ENCODE measurements at places on chromosomes 13 and 19.

DNA sequence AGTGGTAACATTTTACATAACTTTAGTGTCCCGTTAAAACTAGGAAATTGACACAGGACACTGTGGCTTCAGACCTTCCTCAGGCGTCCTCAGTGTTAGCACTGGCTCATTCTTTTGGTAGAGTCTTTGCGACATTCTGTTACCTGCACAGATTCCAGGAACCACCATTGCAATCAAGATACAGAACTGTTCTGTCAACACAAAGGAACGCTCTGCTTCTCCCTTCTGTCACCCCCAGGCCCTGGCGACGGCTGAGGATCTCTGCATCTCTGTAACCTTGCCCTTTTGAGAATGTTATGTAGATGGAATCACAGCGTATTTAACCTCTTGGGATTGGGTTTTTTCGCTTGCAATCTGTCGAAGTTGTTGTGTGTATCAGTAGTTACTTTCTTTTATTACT lies 22.6 kb downstream of the KDM4B start:
- no peak for DNase-seq

- DNase-seq: no peak
Observed at GRCh38 chr13:103130681-103131210, 64.5 kb upstream of the SLC10A2 start.

GRCh38 chr13:35983206-35983605 lies 148.0 kb downstream of the DCLK1 start:
- no peak for DNase-seq

GRCh38 chr13:100298691-100299090 lies 209.8 kb downstream of the PCCA start:
- no peak for DNase-seq

DNA sequence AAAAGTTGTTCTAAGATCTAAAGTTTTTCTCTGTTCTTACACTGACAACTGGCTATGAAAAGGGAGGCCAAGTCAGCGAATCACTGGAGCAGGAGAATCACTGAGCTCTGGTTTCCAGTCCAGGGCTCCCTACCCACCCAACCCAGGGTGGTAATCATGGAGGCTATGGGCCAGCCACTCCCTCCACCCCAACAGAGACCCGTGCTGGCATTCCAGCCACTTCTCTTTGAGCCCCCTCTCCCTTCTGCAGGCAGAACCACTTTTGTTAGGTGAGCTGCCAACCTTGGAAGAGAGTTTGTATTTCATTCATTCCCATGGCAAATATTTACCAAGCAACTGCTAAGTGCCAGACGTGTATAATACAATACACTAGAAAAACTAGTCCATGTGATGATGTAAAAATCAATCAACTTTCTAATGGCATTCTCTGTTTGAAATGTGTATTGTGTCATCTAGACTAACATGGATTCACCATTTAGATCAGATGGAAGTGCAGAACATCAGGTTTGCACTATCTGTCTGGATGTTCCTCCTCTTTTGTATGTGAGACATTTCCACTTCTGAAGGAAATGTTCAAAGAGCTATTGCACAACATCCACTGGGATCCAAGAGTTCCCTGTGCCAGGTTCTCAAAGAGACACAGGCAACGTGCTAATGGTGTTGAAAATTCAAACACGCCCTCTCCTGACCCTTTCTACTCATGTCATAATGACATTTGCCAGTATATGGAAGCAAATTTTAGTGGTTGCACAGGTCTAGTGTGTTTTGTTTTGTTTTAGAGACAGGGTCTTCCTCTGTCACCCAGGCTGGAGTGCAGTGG lies 5.3 kb downstream of the MLNR start:
- DNase-seq: no peak
